ENCODE measurements at places on chromosomes 6 and 20. TPM values are rescaled to one million over a fixed set of nuclear protein-coding genes. Genes with fewer than 3 reads are reported as not detected.

- H3K4me3 ChIP-seq = no peak overlapping the region
- no peaks in the 10 kb centered on the region for H3K36me3 ChIP-seq
- no peak overlapping the region for H3K27ac ChIP-seq
- no peak for DNase-seq
- H3K4me1 ChIP-seq = peaks cover 43% of the 10 kb centered on the region
- no peaks in the 10 kb centered on the region for H3K27me3 ChIP-seq
Measured at GRCh38 chr20:35311822-35312221, 19.6 kb upstream of the FAM83C start.

DNA sequence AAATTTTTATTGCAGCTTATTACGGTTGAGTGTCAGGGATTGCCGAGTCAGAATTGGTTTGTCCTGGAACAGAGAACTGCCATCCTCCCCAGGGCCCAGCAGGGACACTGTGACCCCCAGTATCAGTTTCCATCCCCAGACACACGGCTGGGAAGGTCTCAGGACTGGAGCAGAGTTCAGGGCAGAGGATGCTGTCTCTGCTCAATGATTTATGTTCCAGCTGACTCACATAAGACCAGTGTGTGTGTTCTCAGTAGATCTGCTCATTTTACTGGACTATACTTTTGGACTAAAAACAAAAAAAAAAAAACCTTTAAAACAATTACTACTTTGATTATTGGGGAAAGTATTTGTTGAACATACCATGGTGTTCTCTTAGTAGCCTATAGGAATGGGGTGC lies 44.2 kb downstream of the FNDC1 start:
- no peaks in the 10 kb centered on the region for H3K36me3 ChIP-seq
- peaks cover 66% of the 10 kb centered on the region for H3K4me1 ChIP-seq
- no peak overlapping the region for H3K4me3 ChIP-seq
- H3K27me3 ChIP-seq = no peaks in the 10 kb centered on the region
- DNase-seq = no peak

UFL1 gene
- total RNA-seq = 38.9 TPM

- no peak for DNase-seq
- peak overlapping the region; percentile 55 for H3K27ac ChIP-seq
- no peak overlapping the region for H3K4me3 ChIP-seq
- peaks cover 88% of the 10 kb centered on the region for H3K36me3 ChIP-seq
- H3K27me3 ChIP-seq = no peaks in the 10 kb centered on the region
- H3K4me1 ChIP-seq = peaks cover 20% of the 10 kb centered on the region
Measured at GRCh38 chr20:10642856-10643559, 30.8 kb downstream of the JAG1 start.

All from thyroid gland (tissue), 4 donors.